Astrocyte of the hippocampus (primary cell): ENCODE measurements at places on chromosomes 7 and 10.
A peak's percentile ranks its signal among the peaks of the same experiment; 100 is the strongest.

DNA sequence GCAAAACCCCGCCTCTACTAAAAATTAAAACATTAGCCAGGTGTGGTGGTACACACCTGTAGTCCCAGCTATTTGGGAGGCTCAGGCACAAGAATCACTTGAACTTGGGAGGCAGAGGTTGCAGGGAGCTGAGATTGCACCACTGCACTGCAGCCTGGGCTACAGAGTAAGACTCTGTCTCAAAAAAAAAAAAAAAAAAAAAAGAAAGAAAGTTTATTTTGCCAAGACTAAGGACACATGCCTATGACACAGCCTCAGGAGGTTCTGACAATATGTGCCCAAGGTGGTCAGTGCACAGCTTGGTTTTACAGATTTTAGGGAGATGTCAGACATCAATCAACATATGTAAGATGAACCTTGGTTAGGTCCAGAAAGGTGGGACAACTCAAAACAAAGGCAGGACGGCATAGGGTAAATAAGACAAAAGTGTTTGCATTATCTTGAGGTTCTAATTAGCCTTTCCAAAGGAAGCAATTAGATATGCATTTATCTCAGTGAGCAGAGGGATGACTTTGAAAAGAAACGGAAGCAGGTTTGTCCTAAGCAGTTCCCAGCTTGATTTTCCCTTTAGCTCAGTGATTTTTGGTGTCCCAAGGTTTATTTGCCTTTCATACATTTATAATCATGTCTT lies 20.7 kb upstream of the OTUD1 start:
- no peak for DNase-seq

DNA sequence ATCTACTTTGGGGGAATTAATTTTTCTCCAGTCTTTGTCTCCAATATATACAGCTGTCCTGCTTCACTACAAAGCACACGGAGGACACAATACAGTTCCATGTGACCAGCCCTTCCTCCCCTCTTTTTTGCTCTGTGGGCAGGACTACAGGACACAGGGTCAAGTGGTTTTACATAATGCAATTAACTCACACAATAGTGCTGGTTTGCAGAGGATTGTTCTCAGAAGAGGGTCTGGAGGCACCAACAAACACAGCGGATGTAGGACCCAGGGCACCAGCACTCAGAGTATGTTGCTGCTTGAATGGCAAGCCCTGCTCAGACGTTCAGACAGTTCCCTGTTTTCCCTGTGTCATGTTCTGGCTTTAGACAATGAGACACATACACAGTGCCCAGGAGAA lies 52.0 kb upstream of the NPTX2 start:
- no peak for DNase-seq

GRCh38 chr7:150374026-150374425 lies 5.1 kb upstream of the ZNF775 start:
- no peak for DNase-seq

- no peak for DNase-seq
Observed at GRCh38 chr10:88036126-88036525, 172.7 kb downstream of the PTEN start.

- peak; percentile 76 for DNase-seq
Observed at GRCh38 chr7:37054624-37055241, 330.4 kb upstream of the AOAH start.

- DNase-seq, result no peak
Observed at GRCh38 chr10:88090568-88091214, 227.3 kb downstream of the PTEN start.

DNA sequence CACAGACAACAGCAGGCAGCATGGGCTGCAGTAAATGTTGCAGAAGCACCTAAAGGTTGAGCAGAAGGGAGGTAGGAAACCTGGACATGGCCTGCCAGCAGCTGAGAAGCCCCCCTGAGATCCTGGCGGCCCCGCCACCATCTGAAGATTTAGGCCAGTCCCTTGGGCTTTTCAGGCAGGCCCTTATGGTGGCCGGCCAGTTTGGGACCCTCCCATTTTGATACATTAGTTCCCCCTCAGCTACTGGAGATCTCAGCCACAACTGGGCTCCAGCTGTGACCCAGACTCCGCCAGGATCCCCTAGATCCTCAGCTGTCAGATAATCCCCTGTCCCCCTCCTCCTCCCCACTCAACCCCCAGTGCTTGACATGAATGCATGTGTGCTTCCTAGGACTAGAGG lies 34.4 kb downstream of the ZNF783 start:
- DNase-seq, result no peak

GRCh38 chr7:33721895-33722294 lies 183.4 kb upstream of the BMPER start:
- no peak for DNase-seq

DNA sequence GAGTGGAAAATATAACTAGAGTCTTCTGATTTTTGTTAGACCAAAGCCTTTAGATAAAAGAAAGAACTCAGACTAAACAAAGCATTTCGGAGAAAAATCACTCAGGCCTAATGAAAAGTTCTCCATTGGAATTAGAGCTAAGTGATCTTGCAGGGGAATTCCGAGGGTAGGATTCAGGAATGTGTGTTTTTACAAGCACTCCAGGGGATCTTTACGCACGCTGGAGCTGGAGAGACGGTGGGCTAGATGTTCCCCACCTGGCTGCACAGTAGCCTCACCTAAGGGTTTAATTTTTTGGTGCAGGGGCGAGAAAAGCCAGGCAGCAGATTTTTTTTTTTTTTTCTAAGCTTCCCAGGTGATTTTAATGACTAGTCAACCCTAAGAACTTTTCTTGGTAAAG lies 7.9 kb upstream of the PAPSS2 start:
- DNase-seq, result peak; percentile 24

GRCh38 chr10:63889803-63890202 lies 368.6 kb downstream of the REEP3 start:
- no peak for DNase-seq

DNA sequence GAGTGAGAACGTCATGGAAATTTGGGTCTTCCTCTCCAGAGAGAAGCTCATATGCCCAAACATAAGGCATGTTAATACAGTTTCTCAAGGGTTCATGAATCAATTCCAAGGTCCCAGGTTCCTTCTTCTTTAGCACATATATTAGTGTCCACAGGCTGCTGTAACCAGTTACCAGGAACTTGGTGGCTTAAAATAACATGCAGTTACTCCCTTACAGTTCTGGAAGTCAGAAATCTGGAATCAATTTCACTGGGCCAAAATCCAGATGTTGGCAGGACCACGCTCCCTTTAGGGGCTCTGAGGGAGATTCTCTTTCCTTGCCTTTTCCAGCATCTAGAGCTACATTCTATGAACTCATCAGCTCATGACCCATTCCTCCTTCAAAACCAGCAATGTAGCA lies 64.8 kb downstream of the MRC1 start:
- no peak for DNase-seq

DNA sequence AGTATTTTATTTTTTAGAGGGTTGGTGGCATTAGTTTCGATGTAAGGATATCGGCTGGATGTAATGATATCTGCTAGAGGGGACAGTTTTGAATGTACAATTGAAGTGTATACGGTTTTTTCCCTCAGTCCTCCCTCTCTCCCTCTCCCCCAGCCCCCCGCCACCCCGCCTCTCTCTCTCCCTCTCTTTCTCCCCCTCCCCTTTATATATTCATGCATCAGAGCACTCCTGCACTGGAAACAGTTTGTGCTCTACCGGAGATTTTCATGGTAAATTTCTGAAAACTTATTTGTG lies 1.6 kb downstream of the GLCCI1 start:
- no peak for DNase-seq

GRCh38 chr7:81469869-81470723 lies 299.8 kb downstream of the HGF start:
- peak; percentile 83 for DNase-seq

DNA sequence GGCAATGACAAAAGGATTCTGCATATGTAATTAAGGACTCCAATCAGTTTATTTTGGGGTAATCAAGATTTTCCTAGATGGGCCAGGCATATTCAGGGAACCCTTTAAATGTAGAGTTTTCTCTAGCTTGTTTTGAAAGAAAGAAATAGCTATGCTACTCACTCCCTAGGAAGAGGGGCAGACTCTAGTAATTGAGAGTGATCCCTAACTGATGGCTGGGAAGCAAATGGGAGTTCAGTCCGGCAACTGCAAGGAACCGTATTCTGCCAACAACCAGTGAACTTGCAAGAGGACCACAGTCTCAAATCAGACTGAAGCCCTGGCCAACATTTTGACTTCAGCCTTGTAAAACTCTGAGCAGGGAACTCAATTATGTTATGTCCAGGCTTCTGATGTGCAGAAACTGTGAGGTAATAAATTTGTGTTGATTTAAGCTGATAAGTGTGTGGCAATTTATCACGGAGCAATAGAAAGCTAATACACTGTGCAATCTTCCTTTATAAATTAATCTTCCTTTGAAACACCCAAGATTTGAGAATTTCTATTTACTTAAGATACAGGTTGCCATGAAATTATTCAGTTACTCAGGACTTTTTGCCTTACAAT lies 14.0 kb downstream of the AOAH start:
- DNase-seq, result no peak

DNA sequence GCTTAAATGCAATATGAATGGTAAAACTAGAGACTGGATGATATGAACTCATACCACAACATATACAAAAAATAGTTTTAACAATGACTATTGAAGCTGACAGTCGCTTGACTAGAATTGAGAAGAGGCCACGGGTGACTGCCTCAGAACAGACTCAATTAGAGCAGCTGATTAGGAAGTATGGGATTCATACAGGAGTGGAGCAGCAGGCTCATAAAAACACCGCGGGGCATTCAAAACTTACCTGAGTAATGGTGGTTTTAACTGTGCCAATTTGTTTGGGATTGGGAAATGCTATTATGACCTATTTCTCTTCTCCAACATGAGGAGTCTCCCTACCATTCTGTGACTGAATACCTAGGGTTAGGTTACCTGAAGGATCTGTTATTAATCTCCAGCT lies 2.1 kb downstream of the CADPS2 start:
- no peak for DNase-seq

DNA sequence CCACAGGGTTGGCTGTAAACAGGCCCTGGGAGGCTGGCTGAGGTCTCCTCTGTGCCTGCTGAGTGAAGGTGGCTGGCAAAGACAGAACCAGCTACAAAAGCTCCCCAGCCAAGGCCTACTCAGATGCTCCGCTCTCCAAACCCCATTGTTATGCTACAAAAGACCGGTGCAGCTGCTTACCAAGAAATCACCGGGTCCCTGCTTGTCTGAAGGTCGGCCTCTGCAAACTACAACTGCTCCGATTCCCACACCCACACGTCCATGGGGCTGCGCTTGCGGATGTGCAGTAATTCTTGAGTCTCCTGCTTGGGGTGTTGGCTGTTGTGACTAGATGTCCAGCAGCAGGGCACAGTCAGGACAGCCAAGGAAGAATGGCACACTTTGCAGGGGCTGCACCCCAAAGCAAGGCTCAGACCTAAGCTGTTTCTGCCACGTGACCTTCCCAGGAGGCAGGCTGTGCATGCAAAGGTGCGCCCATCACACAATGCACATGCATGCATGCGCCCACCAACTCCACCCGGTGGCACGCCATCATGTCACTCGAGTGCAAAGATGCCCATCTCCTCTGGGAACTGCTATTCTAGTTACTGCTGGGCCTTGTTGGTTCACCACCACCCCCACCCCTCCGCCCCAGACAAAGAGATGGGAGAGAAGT lies 97.8 kb downstream of the OAT start:
- no peak for DNase-seq

- peak; percentile 12 for DNase-seq
Observed at GRCh38 chr10:129631006-129631405, 164.0 kb downstream of the MGMT start.

- DNase-seq, result no peak
Observed at GRCh38 chr7:28479507-28479947, 67.2 kb downstream of the CREB5 start.

DNA sequence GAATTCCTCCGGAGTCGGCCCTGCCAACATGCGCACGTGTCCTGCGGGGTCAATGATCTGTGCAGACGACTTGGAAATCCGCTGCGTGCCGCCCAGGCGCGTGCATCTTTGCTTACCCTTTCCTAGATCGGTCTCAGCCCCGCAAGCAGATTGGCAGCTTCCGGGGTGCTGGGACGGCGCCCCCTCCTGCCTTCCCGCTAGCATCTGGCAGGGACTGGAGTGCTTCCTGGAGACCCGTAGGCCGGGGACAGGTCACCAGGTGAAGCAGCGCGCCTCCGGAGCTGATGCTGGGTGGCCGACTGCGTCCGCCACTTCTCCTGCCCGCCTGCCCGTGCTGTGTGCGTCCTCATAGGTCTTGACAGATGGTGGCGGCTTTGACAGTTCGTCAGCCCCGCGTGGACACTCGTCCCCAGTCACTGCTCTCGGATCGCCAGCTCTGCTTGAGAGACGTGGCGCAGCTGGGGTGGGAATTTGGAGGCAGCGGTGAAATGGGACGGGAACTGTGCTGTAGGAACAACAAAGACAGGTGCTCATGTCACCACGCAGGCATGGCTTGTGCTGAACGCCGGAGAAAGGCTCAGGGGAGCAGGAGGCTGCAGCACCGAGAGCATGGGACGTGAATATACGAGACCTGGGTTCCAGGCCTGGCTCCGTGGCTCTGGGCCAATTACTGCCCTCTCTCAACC lies 21.9 kb upstream of the KCNK18 start:
- DNase-seq, result peak; percentile 30

GRCh38 chr7:125468855-125469174 lies 539.2 kb upstream of the POT1 start:
- DNase-seq, result no peak

GRCh38 chr10:57961487-57961886 lies 306.2 kb downstream of the IPMK start:
- DNase-seq, result no peak

DNA sequence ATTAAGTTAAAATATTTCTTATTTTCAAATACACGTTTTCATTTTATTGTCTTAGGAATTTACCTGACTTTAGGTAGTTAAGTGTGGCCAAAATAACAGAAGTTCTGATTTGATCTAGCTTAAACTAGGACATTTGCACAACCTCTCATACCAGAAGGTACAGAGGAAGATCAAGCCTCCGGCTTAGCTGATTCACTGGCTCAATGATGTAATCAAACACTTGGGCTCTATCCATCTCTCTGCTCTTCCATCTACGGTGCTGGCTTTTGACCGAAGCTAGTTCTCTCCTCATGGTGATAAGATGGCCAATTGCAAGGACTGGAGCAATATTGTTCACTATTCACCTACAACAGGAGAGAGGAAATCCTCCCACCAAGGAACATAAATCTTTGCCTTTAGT lies 12.2 kb upstream of the HYCC1 start:
- DNase-seq, result no peak

GRCh38 chr10:119268428-119268827 lies 61.1 kb downstream of the GRK5 start:
- DNase-seq, result no peak

DNA sequence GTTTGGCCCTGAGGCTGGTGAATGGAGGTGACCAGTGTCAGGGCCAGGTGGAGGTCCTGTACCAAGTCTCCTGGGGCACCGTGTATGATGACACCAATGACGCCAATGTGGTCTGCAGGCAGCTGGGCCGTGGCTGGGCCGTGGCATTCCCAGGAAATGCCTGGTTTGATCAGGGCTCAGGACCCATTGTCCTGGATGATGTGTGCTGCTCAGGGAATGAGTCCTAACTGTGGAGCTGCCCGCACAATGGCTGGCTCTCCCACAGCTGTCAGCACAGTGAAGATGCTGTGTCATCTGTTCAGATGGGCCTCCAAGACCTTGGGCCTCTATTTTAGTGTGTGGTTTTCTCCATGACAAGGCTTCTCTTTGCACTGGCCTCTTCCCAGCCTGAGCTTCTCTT lies 64.0 kb downstream of the DMBT1 start:
- DNase-seq, result no peak

GRCh38 chr10:52540479-52540984 lies 226.5 kb downstream of the DKK1 start:
- no peak for DNase-seq

GRCh38 chr7:15609287-15609686 lies 47.5 kb upstream of the AGMO start:
- no peak for DNase-seq

- DNase-seq, result peak; percentile 44
Observed at GRCh38 chr7:107035446-107035845, 9.1 kb upstream of the PRKAR2B start.
